ENCODE measurements at places on chromosomes 3 and 15. TPM values are rescaled to one million over a fixed set of nuclear protein-coding genes. Genes with fewer than 3 reads are reported as not detected.

DNA sequence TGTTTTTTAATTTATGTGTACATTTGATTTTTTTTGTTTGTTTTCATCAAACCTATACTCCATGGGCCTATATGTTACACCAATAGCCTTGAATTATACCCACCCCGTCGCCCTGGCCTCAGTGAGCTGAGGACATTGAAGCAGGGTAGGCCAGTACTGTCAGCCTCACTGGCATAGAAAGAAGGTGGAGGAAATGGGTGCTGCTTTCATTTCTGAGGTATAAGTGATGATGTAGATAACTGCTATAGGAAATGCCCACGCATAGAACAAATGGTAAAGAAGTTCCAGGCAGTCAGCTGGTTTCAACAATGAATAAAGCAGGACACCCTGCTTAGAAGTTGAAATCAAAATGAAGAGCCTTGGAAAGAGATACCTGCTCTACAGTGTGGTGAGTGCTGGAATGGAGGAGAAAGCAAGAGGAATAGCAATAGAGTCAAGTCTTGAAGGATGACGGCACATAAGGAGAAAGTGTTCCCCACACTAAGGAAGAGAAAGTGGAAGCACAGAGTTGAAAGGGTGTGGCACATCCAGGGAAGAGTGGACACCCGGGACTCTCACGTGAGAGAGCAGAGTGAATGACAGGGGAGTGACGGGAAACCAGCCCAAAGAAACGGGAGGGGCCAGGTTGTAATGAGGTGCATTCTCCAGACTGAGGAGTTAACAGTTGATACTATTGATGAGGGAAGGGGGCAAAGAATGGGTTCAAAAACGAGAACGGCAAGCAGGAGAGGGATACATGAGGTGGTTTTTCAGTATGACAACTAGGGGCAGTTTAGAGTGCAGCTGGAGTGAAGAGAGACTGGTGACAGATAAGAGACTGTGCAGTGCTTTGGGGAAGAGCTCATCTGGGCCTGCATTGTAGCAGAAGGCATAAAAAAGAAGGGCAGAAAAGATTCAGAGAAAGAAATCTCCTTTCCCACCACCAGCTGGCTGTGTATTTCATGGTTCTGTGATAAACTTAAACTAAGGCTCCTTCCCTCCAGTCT, 70.5 kb downstream of the KLHL25 start:
- H3K4me3 ChIP-seq: no peak overlapping the region
- H3K27me3 ChIP-seq: no peaks in the 10 kb centered on the region
- DNase-seq: no peak

DNA sequence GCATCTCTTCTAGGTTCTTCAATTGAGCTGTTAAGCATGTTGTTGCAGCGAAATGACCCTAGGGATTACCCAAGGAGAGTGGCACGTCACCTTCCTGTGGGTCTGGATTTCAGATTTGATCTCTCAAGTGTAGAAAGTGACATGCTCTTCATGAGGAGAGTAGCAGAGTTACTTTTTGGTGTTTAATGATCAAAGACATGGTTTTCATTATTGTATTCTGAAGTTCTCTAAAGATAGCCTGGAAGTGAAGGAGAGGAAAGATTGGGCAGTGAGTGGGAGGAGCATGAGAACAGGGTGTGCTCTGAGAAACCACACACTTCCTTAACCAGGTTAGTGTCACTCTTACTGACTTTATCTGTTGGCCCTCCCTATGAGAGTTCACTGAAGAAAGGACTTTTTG, 153.6 kb downstream of the AKAP13 start:
- DNase-seq: no peak
- peaks cover 1% of the 10 kb centered on the region for H3K4me1 ChIP-seq
- no peaks in the 10 kb centered on the region for H3K27me3 ChIP-seq
- peaks cover 4% of the 10 kb centered on the region for H3K36me3 ChIP-seq

DNA sequence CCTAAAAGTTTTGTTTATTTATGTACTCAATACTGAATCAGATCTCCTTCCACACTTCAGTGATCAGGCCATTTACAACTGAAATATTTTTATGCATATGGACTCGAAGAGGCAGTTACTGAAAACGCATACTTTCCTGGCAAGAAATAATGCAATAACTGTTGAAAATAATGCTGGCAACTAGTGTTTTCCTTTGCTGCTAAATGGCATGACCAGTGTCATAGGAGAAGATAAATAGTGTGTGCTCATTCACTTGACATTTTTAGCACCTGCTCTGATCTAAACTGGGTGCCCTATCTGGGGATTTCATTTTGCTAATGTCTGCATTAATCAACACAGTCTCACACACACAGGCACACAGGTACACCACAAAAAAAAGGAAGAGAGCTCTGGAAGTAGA, 695.2 kb downstream of the TUSC7 start:
- H3K27ac ChIP-seq: no peak overlapping the region
- no peak for DNase-seq
- H3K27me3 ChIP-seq: no peaks in the 10 kb centered on the region

RBP2 gene
- total RNA-seq: not detected

- H3K36me3 ChIP-seq: no peaks in the 10 kb centered on the region
- no peak overlapping the region for H3K27ac ChIP-seq
- H3K4me1 ChIP-seq: no peaks in the 10 kb centered on the region
- no peak overlapping the region for H3K4me3 ChIP-seq
- no peaks in the 10 kb centered on the region for H3K27me3 ChIP-seq
- DNase-seq: no peak
These were observed 636.2 kb downstream of the NAALADL2 start for GRCh38 chr3:175495331-175495730.

DNA sequence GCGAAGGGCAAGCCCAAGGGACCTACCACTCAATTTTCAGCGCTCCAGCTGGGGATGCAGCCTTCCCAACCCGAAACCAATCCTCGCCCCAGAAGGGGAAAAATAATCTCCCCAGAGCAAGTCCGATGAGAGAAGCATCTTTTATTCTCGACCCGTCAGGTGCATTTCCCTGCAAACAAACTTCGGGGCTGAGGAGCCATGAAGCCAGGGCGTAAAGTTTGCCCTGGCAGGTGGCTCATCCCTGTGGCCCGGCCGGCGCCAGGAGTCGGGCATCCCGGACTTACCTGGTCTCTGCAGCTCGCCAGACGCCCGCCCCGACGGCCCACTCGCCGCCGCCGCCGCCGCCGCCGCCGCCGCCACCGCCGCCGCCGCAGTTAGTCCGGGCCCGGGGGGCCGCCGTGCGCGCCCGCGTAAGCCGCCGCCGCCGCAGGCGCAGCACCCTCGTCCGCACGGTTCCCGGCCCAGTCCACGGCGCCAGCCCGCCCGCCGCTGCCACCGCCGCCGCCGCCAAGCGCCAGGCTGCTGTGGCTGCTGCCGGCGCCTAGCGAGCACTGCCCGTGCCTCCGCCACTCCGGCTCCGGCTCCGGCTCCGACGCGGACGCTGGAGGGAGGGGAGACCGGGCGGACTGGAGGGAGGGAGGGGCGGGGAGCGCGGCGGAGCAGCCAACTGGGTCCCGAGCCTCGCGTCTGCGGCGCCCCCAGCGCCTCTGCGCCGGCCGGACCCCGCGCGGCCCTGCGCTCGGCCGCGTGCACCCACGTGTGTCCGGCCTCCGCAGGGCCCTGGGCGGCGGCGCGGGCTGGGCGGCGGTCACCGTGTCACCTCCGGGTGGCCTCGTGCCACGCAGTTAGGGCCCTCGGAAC, at the start of gene CNTN3:
Gene CNTN3 (minus strand): TSS at position 553 of the 861 bp plus-strand sequence. CDS start 93,547 bp downstream, outside the sequence.
- no peaks in the 10 kb centered on the region for H3K36me3 ChIP-seq
- no peak within 1 kb of the TSS for H3K27ac ChIP-seq
- no peak within 1 kb of the TSS for H3K4me3 ChIP-seq
- H3K27me3 ChIP-seq: peaks cover 11% of the 10 kb centered on the region
- no peaks in the 10 kb centered on the region for H3K4me1 ChIP-seq
- no peak for DNase-seq

DNA sequence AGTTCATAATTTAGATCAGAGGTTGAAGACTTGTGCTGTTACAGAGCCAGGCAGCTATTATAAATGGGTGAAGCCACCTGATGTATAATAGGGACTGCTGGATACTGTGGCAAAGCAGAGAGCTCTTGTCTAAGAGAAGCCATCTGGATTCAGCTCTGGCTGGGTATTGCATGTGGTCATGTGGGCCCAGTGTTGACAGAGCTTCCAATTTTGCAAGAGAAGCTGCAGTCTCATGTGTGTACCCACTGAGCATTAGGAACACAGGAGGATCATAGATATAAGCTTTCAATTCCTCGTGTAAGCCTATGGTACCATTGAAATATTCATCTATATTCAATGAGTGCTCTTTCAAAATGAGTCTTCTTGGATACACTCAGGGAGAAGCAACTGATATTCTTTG, 303.9 kb upstream of the SLCO3A1 start:
- no peaks in the 10 kb centered on the region for H3K4me1 ChIP-seq
- H3K36me3 ChIP-seq: no peaks in the 10 kb centered on the region
- H3K4me3 ChIP-seq: no peak overlapping the region
- no peak for DNase-seq
- H3K27me3 ChIP-seq: peaks cover 24% of the 10 kb centered on the region

DNA sequence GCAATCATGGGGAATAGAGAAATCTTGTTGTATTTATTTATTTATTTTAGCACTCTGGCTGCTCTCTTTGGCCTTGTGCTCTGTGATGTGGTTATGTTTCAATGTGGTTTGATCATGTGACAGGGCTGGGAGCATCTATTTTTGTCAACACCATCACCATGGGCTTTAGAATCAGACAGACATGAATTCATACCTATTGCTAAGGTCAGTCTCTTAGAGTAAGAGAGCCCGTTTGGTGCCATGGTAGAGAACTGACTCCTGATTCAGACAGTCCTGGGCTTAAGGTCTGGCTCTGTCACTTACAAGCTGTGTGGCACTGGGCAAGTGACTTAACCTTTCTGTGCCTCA, 157.0 kb downstream of the RYR3 start:
- H3K36me3 ChIP-seq: no peaks in the 10 kb centered on the region
- H3K27me3 ChIP-seq: peaks cover 50% of the 10 kb centered on the region
- no peak overlapping the region for H3K4me3 ChIP-seq

- peaks cover 20% of the 10 kb centered on the region for H3K36me3 ChIP-seq
- DNase-seq: no peak
- H3K27me3 ChIP-seq: no peaks in the 10 kb centered on the region
- H3K4me3 ChIP-seq: no peak overlapping the region
- H3K4me1 ChIP-seq: peaks cover 55% of the 10 kb centered on the region
- H3K27ac ChIP-seq: peak overlapping the region; percentile 47
These were observed 51.4 kb downstream of the FLNB start for GRCh38 chr3:58059349-58060321.

PARP9 gene
- 14.8 TPM for total RNA-seq

DNA sequence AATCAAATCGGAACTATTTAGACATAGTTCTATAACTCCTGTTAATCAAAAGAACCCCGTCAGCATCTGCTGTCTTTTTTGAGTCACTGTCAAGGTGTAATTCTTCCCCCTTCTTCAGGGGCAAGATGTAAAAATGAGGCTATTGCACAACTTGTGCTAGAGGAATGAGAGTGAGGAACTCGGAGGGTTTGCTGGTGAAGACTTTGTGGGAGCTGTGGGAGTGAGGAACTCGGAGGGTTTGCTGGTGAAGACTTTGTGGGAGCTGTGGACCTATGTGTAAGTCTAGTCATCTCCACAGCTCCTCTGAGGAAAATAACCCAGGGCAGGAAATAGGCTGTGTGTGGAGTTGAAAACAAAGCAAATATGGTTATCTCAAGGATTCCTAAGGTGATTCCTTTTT, 2.5 kb upstream of the CERS3 start:
- no peak overlapping the region for H3K27ac ChIP-seq
- peaks cover 74% of the 10 kb centered on the region for H3K27me3 ChIP-seq
- no peak for DNase-seq
- H3K4me3 ChIP-seq: no peak overlapping the region
- no peaks in the 10 kb centered on the region for H3K4me1 ChIP-seq

GRCh38 chr3:39327746-39328349, 1.7 kb upstream of the CCR8 start:
- peaks cover 29% of the 10 kb centered on the region for H3K27me3 ChIP-seq
- H3K4me1 ChIP-seq: no peaks in the 10 kb centered on the region
- DNase-seq: no peak
- no peak overlapping the region for H3K4me3 ChIP-seq
- no peak overlapping the region for H3K27ac ChIP-seq
- H3K36me3 ChIP-seq: no peaks in the 10 kb centered on the region

DNA sequence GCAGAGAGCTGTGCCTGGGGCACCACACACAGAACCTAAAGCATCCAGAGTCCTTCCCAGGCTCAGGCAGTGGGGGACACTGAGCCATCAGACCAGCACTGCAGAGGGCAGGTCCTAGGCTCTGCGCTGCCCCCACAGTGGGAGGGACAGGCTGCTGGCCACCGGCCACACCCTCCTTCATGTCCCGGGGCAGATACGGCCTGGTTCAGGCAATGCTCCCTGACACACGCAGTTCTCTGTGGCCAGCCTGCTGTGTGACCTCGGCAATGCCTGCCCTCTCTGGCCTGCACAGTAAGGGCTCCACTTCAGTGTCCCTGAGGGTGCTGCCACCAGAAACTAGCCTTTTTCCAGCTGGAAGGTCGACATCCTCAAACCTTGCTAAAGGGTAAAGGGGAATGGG, 12.4 kb downstream of the LINGO1 start:
- no peaks in the 10 kb centered on the region for H3K36me3 ChIP-seq
- no peak for DNase-seq
- H3K27ac ChIP-seq: no peak overlapping the region
- no peak overlapping the region for H3K4me3 ChIP-seq

GRCh38 chr15:72175186-72176044, 22.2 kb downstream of the GRAMD2A start:
- H3K27me3 ChIP-seq: no peaks in the 10 kb centered on the region
- H3K4me3 ChIP-seq: no peak overlapping the region
- H3K27ac ChIP-seq: no peak overlapping the region

- H3K36me3 ChIP-seq: no peaks in the 10 kb centered on the region
- no peak overlapping the region for H3K4me3 ChIP-seq
- H3K4me1 ChIP-seq: peaks cover 33% of the 10 kb centered on the region
These were observed 50.3 kb downstream of the CHSY1 start for GRCh38 chr15:101201411-101202174.

- no peak for DNase-seq
- H3K4me3 ChIP-seq: no peak overlapping the region
- no peaks in the 10 kb centered on the region for H3K27me3 ChIP-seq
- no peaks in the 10 kb centered on the region for H3K4me1 ChIP-seq
These were observed 45.9 kb downstream of the POLR2M start for GRCh38 chr15:57752436-57752835.

DNA sequence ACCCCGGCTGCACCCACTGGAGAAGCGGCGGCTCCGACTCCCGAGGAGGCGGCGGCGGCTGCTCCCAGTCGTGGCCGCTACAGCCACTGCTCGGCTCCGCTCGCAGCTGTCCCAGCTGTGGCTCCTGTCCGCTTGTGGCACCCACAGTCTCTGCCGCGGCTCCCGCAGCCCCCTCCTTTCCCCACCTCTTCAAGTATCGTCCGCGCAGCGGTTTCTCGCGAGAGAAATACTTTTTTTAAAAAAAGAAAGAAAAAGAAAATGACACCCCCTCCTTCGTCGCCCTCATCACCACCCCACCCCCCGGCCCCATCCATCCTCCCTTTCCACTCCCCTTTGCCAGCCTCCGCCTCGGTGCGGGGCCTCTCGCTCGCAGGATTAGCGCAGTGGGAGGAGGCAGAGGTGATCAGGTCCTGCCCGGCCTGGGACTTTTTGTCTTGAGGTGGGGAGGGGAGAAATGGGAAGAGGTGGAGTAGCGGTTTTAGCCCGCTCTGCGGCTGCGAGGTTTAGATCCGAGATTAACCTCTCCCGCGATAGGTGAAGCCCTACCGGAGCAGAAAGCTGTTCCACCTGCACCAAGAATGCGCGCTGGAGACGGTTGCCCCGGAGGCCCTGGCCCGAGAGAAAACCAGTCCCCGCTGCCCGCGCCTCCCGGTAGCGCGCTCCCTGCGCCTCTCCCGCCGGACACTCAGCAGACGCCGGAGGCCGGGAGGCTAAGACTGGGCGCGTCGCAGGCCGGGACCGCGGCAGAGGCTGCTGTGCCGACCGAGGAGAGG, at the start of gene FBN1:
Gene FBN1 (minus strand): TSS at position 152 of the 773 bp plus-strand sequence. CDS start 940 bp downstream, outside the sequence.
- no peak within 1 kb of the TSS for H3K27ac ChIP-seq
- no peaks in the 10 kb centered on the region for H3K36me3 ChIP-seq
- no peaks in the 10 kb centered on the region for H3K27me3 ChIP-seq
- peaks cover 17% of the 10 kb centered on the region for H3K4me1 ChIP-seq
